ENCODE measurements at places on chromosomes 2 and 18. TPM values are rescaled to one million over a fixed set of nuclear protein-coding genes. Genes with fewer than 3 reads are reported as not detected.

Gene DLGAP1
- total RNA-seq: not detected

Gene CPLX4
- total RNA-seq: not detected

Gene SOWAHC
- 25.6 TPM for total RNA-seq

Gene RBMS1
- 66.8 TPM for total RNA-seq

Gene CFC1
- not detected for total RNA-seq

Gene C2orf92
- 5.3 TPM for total RNA-seq

Gene NOL4
- total RNA-seq: not detected

Gene ARHGAP25
- 0.93 TPM for total RNA-seq

Gene OTX1
- total RNA-seq: 1.4 TPM

Gene IL37
- total RNA-seq: not detected

Gene COL5A2
- total RNA-seq: 7.4 TPM

Gene PLA2R1
- total RNA-seq: 7.5 TPM

Gene SLC4A3
- 4.7 TPM for total RNA-seq

Gene ALPP
- total RNA-seq: 0.35 TPM

Gene MXD1
- 71.8 TPM for total RNA-seq

Gene VSNL1
- 1.3 TPM for total RNA-seq

GRCh38 chr2:209424781-209425470 is 1.1 kb downstream of the MAP2 start:
- no peaks in the 10 kb centered on the region for H3K27me3 ChIP-seq
- H3K4me3 ChIP-seq: peak overlapping the region; percentile 81
- H3K36me3 ChIP-seq: no peaks in the 10 kb centered on the region
- DNase-seq: no peak

DNA sequence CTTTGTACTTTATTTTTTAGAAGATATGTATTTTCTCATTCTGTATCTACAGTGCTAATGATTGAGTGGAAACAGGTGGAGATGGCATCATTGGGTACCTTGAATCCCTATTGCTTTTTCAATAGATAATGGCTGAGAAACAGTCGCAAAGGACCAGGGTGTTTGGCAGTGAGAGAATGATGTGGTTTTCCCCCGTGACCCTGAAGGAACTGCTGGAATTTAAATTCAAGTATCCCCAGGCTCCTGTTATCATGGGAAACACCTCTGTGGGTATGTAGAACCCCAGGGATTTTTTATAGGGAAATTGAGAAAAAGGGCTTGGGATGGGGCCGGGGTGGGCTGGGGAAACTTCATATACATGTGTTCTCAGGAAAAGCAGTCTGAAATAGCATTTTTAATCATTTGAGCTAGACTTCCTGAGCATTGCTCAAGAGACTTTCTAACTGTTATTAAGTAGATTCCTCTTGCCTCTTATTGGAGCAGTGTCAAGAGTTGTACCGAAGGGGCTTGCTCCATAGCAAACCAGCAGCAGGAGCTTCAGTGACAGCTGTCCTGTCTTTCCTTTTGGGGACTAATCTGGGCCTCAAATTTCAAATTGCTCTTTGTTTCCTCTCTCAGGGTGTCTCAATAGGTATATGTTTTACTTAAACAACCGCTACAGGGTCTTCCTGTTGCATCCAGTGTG is 18.9 kb downstream of the AOX1 start:
- H3K27me3 ChIP-seq: no peaks in the 10 kb centered on the region
- peaks cover 39% of the 10 kb centered on the region for H3K4me1 ChIP-seq
- H3K36me3 ChIP-seq: no peaks in the 10 kb centered on the region
- H3K27ac ChIP-seq: peak overlapping the region; percentile 95

- H3K27me3 ChIP-seq: no peaks in the 10 kb centered on the region
- H3K36me3 ChIP-seq: peaks cover 6% of the 10 kb centered on the region
- H3K4me1 ChIP-seq: no peaks in the 10 kb centered on the region
- no peak overlapping the region for H3K4me3 ChIP-seq
These were observed 28.2 kb downstream of the RND3 start for GRCh38 chr2:150459281-150459680.

DNA sequence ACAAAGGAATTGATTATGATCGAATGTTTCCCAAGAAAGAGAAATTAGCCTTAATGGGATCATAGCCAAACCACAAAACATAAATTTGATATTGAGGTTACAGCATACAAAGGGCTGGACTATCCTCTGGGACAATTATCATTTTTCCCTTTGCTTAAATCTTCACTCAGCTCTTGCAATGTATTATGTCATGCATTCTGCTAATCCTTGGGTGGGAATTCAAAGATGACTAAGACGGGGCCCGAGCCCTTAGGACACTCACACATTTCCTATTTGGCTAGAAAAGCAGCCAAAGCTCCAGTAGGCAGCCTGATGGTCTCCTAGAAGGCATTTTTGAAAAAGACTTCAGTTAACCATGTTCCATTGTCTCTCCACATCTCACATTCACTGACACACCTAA is 17.2 kb upstream of the NMI start:
- peaks cover 6% of the 10 kb centered on the region for H3K4me1 ChIP-seq
- no peaks in the 10 kb centered on the region for H3K27me3 ChIP-seq
- peak; percentile 69 for DNase-seq

DNA sequence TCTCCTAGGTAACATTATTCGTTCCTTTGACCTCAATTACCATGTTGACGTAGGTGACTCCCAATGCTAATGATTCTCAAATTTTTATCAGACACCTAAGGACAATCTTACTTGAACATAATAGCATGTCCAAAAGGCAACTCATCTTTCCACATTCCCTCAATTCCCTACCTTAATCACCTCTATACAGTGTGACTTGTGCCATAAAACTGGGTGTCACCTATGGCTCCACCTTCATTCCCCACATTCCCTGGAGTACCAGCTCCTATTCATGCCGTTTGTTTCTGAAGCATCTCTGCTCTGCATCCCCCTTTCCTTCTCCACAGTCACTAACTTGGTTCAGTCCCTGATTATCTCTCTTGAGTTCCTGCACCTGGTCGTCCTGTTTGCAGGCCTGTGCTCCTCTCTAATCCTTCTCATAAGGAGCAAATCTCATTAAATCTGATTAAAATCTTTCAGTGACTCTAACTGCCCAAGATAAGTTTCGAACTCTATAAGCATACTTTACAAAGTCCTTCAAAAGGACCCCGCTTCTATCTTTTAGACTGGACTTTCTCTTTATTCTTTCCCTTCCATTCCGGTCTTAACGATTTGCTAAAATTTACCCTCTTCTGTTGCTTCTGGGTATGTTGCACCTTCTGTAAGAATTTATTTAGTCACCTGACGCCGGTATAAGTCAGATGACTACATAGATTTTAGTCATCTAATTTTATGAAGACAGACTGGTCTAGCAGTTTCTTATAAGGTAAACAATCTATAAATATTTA is 128.7 kb downstream of the OSBPL1A start:
- H3K4me3 ChIP-seq: no peak overlapping the region
- H3K4me1 ChIP-seq: peaks cover 32% of the 10 kb centered on the region
- peaks cover 6% of the 10 kb centered on the region for H3K36me3 ChIP-seq
- no peaks in the 10 kb centered on the region for H3K27me3 ChIP-seq
- DNase-seq: no peak
- H3K27ac ChIP-seq: no peak overlapping the region

- peaks cover 6% of the 10 kb centered on the region for H3K36me3 ChIP-seq
- no peak overlapping the region for H3K27ac ChIP-seq
- no peaks in the 10 kb centered on the region for H3K27me3 ChIP-seq
- peaks cover 37% of the 10 kb centered on the region for H3K4me1 ChIP-seq
These were observed 67.2 kb upstream of the ATL2 start for GRCh38 chr2:38444247-38444646.

- peak; percentile 37 for DNase-seq
- H3K36me3 ChIP-seq: no peaks in the 10 kb centered on the region
- peaks cover 23% of the 10 kb centered on the region for H3K4me1 ChIP-seq
These were observed 32.6 kb downstream of the RBKS start for GRCh38 chr2:27857417-27858172.

DNA sequence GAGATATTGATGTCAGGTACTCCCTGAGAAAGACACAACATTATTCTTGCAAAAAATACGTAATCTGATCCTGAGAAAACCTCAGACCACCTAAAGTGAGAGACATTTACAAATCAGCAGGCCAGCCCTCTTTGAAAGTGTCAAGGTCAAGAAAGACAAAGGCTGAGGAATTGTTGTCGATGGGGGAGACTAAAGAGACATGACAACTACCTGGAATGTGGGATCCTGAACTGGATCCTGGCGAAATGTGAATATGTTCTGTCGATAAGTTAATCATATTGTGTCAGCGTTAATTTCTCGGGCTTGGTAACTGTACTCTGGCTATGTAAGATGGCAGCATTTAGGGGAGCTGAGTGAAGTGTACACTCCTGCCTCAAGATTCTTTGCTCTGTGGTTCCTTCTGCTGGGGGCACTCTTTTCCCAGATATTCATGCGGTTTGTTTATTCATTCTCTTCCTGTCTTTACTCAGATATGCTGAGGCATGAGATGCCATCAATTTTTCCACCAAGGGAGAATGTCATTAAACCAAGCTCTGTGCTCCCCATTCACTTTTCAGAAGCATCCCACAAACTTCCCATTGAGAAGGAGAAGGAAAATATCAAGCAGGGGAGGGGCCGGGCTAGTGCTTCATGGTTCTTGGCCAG is 154.9 kb downstream of the CAPN13 start:
- H3K27me3 ChIP-seq: no peaks in the 10 kb centered on the region
- H3K27ac ChIP-seq: no peak overlapping the region
- H3K36me3 ChIP-seq: no peaks in the 10 kb centered on the region
- H3K4me3 ChIP-seq: no peak overlapping the region
- DNase-seq: no peak

- H3K4me1 ChIP-seq: no peaks in the 10 kb centered on the region
- DNase-seq: no peak
- H3K36me3 ChIP-seq: no peaks in the 10 kb centered on the region
These were observed 41.8 kb downstream of the TCF7L1 start for GRCh38 chr2:85174943-85175342.

GRCh38 chr2:220465700-220466099 is 838.3 kb downstream of the SLC4A3 start:
- peaks cover 11% of the 10 kb centered on the region for H3K4me1 ChIP-seq
- no peaks in the 10 kb centered on the region for H3K27me3 ChIP-seq

- H3K27ac ChIP-seq: peak overlapping the region; percentile 77
- peaks cover 26% of the 10 kb centered on the region for H3K36me3 ChIP-seq
- no peak for DNase-seq
- peak overlapping the region; percentile 59 for H3K4me3 ChIP-seq
These were observed 77.4 kb downstream of the TANC1 start for GRCh38 chr2:159045545-159046454.

- H3K4me3 ChIP-seq: no peak overlapping the region
- no peak for DNase-seq
- peaks cover 26% of the 10 kb centered on the region for H3K27me3 ChIP-seq
- H3K27ac ChIP-seq: no peak overlapping the region
- peaks cover 7% of the 10 kb centered on the region for H3K4me1 ChIP-seq
- no peaks in the 10 kb centered on the region for H3K36me3 ChIP-seq
These were observed 30.4 kb upstream of the MAPRE3 start for GRCh38 chr2:26940001-26940400.

- no peak overlapping the region for H3K27ac ChIP-seq
- no peak overlapping the region for H3K4me3 ChIP-seq
- no peaks in the 10 kb centered on the region for H3K36me3 ChIP-seq
- H3K4me1 ChIP-seq: no peaks in the 10 kb centered on the region
- H3K27me3 ChIP-seq: no peaks in the 10 kb centered on the region
These were observed 39.9 kb upstream of the UPP2 start for GRCh38 chr2:158061763-158062162.

- no peak for DNase-seq
- H3K27ac ChIP-seq: no peak overlapping the region
- H3K27me3 ChIP-seq: no peaks in the 10 kb centered on the region
- H3K4me1 ChIP-seq: no peaks in the 10 kb centered on the region
These were observed 70.8 kb downstream of the KCNE4 start for GRCh38 chr2:223122781-223123180.

DNA sequence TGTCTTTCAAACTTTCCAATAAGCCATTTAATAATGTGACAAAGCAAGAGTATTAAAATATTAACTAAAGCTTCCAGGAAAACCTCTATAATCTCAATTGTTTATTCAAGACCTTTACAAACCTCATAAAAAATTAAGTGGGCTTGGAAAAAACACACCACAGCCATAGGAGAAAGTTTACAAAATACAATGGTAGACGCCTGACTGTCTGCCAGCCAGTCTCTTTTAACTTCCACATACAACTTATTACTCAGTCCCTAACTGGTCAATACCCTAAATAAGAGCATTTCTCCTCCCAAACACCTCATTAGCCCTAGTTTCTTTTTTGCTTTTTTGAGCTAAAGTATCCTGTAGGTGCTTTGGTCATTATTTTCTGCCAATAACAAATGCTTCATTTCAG is 247.4 kb upstream of the CYP26B1 start:
- peaks cover 3% of the 10 kb centered on the region for H3K36me3 ChIP-seq
- no peaks in the 10 kb centered on the region for H3K27me3 ChIP-seq
- no peak overlapping the region for H3K4me3 ChIP-seq
- H3K4me1 ChIP-seq: peaks cover 7% of the 10 kb centered on the region
- H3K27ac ChIP-seq: no peak overlapping the region

- peaks cover 6% of the 10 kb centered on the region for H3K36me3 ChIP-seq
- H3K4me1 ChIP-seq: peaks cover 45% of the 10 kb centered on the region
- H3K4me3 ChIP-seq: peak overlapping the region; percentile 60
- no peaks in the 10 kb centered on the region for H3K27me3 ChIP-seq
- peak overlapping the region; percentile 90 for H3K27ac ChIP-seq
- peak; percentile 70 for DNase-seq
These were observed 123.5 kb upstream of the FOSL2 start for GRCh38 chr2:28269019-28269784.

GRCh38 chr18:49492694-49493033 is 5.6 kb upstream of the C18orf32 start:
- H3K27ac ChIP-seq: peak overlapping the region; percentile 99
- H3K4me3 ChIP-seq: peak overlapping the region; percentile 99
- H3K36me3 ChIP-seq: peaks cover 50% of the 10 kb centered on the region
- no peaks in the 10 kb centered on the region for H3K27me3 ChIP-seq
- DNase-seq: no peak

Measured in MCF 10A (cell line).